Stimulated activated CD8-positive, alpha-beta memory T cell treated with anti-CD3 and anti-CD28 coated beads, Interleukin-7, amount 100 ng/mL, for 1 hour (primary cell): ENCODE measurements at places on chromosomes 7 and 10.

- no peak for DNase-seq
Observed at GRCh38 chr7:20113427-20114027, 103.7 kb downstream of the MACC1 start.

DNA sequence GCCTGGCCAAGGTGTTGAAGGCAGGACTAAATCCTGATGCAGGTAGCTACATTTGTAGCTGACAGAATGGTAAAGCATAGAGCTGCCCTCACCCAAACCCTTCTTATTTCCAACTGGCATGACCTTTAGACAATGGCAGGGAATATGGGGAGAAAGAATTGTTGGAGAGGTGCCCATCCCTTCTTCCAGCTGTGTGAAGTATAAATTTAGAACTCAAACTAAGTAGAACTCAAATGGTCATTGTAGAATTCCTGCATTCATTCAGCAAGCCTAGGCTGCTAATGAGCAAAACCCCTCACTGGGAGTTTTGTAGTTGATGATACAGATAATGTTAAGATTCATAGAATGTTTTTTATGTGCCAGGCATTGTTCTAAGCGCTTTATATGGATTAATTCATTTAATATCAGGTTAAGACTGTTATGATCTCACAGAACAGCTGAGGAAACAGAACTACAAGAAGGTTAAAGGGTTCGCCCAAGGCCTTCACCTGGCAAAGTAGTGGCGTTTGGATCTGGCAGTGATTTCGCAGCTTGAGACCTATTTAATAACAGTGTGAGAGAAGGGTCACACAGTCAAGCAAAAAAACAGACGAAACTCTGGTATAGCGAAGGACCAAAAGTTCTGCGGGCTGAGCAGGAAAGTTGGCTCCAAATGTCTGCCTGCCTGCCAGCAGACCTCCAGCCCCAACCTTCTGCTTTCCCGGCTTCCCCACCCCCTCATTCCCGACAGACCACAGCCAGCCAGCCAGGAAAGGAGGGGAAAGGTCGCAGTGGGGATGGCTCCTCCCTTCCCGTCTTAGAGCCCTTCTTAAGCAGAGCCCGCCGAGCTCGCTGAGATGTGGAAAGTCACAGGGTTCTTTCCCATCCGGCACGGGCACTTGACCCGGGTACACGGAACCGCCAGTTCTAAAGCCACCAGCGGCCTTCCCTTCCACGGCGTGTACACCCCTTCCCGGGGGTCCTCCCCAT is 1.6 kb upstream of the HILPDA start:
- no peak for DNase-seq

DNA sequence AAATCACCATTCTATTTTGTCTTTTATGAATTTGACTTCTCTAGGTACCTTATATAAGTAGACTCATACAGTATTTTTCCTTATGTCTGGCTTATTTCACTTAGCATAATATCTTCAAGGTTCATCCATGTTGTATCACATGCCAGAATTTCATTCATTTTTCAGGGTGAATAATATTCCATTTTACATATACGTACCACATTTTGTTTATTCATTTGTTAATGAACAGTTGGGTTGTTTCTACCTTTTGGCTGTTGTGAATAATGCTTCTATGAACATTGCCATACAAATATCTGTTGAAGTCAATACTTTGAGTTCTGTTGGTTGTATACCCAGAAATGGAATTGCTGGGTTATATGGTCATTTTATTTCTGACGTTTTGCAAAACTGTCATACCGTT is 20.7 kb downstream of the AHCYL2 start:
- no peak for DNase-seq

DNA sequence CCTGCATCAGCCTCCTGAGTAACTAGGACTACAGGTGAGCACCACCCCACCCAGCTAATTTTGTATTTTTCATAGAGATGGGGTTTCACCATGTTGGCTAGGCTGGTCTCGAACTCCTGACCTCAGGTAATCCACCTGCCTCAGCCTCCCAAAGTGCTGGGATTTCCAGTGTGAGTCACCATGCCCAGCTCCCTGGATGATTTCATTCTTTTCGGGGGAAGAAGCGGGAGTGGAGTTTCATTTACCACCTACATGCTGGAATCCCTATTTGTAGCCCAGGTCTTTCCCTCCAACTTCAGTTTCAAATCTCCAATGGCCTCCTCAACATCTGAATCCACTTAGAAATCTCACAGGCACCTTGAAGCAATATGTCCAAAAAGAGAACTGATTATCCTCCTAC is 2.9 kb upstream of the BTRC start:
- DNase-seq = no peak

DNA sequence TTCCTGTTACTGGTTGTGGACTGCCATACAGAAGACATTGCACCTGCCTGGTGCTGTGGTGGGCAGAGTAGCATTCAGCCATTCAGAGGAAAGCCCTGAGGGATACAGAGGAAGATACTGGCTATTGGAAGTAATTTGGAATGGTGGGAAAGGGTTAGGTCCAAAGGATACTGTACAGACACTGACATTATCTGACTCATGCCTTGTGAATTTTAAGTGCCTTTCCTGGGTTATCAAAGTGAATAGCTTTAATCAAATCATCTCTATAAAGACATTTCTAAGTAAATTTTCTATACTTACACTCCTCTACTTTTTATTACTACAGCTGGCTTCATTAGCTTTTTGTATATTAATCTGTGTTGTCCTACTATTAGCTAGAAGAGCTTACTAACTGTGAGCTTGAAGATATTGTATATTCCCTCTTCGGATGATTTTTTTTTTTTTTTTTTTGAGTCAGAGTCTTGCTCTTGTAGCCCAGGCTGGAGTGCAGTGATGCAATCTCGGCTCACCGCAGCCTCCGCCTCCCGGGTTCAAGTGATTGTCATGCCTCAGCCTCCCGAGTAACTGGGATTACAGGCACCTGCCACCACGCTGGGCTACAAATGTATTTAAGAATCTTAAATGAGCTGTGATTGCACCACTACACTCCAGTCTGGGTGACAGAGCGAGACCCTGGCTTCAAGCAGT is 186.5 kb downstream of the ADK start:
- no peak for DNase-seq

DNA sequence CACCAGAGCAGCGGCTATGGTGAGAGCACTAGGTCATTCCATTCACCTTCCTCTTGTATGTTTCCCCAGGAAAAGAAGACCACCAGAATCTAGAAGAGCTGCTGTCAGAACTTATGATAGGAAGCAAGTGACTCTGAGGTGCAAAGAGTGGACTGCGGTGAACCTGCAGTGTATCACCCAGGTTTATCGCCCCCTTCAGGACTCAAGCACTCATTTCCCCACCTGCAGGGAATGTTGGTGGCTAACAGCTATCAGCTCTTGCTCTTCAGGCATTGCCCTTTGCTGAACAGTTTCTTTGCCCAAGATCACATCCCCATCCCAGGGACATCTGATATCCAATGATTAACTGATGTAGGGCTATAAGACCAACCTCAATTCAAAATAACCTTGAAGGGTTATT is 66.3 kb upstream of the IL6 start:
- no peak for DNase-seq

- DNase-seq = no peak
Observed at GRCh38 chr10:121493521-121493920, 104.7 kb downstream of the FGFR2 start.

- DNase-seq = no peak
Observed at GRCh38 chr10:99461230-99461629, 30.8 kb upstream of the GOT1 start.

GRCh38 chr10:112160834-112161233 is 22.7 kb downstream of the GPAM start:
- DNase-seq = no peak

- DNase-seq = no peak
Observed at GRCh38 chr10:16732376-16732775, 84.8 kb downstream of the RSU1 start.

DNA sequence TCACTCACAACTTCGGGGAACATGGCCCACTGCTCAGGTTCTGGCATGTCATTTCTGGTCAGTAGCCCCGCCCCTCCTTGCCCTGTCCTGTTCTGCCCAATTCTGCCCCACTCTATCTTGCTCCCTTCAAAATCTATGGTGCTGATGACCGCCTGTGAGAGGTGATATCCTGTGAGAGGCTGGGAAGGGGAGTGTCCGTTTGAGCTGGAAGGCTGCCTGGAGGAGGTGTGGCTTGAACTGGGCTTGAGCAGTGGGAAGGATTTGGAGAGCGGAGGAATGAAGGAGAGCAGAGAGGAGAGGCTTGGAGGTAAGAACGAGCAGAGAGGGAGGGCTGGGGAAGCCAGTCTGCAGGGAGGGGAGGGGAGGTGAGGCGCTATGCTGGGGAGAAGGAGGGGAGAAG is 145.3 kb downstream of the RPS24 start:
- DNase-seq = no peak

- DNase-seq = no peak
Observed at GRCh38 chr10:88491314-88491713, 91.8 kb downstream of the RNLS start.

DNA sequence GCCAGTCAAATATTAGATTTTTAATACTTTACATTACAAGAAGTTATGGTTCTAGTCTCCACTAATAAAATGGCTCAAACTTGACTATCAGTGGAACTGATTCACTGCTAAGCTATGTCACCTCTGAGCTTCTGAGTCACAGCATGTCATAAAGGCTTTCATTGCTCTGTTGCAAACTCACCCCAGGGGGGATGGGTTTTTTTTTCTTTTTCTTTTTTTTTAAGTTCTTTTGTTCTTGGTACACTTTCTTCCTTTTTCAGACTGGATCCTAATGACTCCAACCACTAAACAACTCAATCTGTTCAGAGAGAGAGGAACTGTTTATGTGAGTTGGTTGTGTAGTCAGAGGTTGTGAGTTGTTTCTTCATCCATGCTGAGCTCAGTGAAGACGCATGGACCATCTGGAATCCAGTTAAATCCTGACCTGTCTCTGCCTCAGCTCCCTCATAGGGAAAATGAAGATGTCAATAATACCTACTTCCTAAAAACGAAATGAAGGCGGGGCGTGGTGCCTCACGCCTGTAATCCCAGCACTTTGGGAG is 11.0 kb downstream of the MYOF start:
- DNase-seq = no peak

DNA sequence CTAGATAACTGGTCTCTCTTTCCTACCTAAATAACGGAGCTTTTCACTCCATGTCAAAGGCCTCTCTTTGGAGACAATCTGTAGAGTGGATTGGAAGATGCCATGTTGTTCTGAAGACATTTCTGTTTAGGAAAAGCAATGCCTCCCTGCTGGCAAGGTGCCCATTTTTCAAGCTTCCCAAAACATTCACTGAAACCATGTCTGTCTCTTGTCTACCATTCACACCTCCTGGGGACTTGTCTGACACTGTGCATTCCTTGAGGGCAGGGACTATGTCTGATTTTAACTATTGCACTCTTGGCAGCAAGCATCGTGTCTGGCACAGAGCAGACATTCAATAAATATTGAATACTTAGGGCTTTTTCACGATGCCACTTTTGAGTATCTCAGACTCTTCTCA is 528.9 kb upstream of the NRP1 start:
- no peak for DNase-seq

DNA sequence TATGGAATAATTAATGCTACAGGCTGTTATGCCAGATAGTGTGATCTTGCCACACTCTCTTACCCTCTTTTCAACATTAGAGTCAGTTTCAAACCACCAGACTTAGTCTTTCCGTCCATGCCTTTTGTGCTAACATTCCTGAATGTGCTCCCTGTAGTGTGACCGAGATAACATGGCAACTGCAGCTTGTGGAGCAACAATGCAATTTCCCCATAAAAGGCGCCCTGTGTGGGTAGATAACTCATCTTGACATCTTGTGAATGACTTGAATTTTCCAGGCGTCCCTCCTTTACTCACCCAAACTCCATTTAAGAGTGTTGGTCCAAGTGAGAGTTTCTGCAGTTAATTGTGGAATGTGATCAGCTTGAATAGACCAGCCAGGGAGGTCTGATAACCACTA is 99.6 kb downstream of the DNAH11 start:
- no peak for DNase-seq

DNA sequence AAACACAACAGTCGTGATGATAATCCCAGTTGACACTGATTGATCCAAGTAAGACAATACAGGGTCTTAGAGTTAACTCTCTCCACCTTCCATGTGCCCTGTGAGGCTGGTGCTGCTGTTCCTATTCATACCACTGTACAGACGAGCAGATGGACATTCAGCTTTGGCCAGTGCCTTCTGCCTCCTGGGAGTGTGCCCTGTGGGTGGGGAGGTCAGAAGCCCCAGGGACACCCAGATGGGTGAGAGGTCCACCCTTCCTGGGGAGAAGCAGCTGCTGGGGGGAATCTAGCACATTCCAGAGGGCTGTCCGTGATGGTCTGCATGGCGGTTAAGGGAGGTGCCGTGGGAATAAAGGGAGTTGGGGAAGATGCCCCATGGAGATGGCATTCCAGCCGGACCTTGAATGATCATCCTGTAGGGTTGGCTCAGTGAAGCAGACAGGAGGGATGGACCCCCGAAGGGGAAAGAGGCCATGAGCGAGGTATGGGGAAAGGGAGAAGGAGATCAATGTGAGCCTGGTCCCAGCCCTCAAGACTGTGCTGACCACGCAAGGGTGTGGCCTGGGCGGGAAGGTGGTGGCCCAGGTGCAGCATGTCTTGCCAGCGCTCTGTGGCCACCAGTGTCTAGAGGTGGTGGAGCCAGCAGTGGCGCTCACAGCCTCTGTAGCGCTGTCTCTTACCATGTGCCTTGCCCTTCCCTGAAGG is 74.0 kb downstream of the ADCY1 start:
- no peak for DNase-seq

DNA sequence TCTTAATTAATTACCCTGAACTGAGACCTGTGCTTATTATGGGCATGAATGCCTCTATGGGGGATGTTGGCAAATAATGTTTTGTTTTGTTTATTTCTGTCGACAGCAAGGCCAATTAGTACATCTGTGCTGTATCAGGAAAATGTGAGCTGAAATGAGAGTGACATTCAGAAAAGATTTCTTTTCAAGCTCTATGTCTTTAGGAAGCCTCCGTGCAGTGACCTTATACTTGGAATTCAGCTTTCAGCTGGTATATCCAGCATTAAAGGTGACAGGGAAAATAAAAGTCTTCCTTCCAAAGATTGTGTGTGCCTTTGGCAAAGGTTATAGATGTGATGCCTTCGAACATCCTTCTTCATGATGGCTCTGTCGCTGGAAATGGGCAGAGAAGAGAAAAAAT is 1061.1 kb downstream of the SORCS3 start:
- DNase-seq = no peak

DNA sequence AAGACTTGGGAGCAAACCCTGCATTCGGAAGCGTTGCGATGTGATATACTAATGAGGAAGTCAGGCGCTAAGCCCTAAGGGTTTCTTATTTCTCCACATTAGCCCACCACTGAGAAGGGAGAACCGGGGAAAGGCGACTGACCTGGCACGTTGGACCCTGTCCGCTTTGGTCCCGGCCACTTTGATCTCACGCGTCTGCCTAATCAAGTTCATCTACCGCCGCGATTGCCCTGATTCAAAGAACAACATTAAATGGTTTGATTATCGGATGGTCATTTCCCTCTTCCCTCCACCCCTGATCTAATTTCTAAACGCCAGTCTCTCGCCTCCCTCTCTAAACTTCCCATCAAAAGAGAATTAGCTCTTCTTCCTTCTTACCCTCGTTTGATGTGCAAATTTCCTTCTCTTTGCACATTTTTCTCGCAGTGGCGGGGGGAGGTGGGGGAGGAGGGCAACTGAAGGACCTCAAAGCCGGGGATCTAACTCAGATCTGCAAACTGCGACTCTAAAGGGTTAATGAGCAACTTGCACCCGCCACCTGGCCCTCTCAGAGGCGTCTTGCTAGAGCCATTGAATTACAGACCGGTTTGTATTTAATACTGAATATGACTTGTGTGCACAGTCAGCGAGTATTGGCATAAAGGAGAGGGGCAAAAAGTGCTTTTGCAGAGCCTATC is 687 bp upstream of the DKK1 start:
- DNase-seq = no peak
